ENCODE measurements at places on chromosomes 5 and 9.

GRCh38 chr9:98144631-98145030 lies 25.6 kb upstream of the TRIM14 start:
- no peak for DNase-seq

GRCh38 chr9:114416906-114417305 lies 29.1 kb upstream of the AKNA start:
- no peak for DNase-seq

DNA sequence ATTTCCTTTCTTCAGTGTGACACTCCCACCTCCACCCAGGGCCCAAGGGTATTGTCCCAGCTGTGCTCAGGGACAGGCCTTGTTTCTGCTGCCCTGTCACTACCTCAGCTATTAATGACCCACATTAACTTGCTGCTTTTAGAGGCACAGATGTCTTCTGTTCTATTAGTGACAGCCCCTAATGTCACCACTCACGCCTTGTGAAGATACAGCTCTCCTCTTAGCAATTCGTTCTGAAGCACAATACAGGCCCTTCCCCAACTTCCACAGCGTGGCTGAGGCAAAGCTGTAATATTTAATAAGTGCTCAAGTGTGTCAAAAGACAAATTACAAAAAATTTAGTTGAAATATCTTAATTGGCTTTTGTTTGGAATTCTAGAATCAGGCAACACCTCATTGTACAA lies 44.7 kb upstream of the HMGCS1 start:
- no peak for DNase-seq

DNA sequence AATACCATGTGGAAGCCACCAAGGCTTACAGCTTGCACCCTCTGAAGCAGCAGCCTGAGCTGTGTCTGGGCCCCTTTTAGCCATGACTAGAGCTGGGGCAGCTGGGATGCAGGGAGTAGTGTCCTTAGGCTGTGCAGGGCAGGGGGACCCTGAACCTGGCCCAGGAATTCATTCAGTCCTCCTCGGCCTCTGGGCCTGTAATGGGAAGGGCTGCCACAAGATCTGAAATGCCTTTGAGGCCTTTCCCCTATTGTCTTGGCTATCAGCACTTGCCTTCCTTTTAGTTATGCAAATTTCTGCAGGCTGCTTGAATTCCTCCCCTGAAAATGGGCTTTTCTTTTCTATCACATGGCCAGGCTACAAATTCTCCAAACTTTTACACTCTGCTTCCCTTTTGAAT lies 9.0 kb downstream of the GPR150 start:
- no peak for DNase-seq

GRCh38 chr5:15992918-15993317 lies 186.7 kb downstream of the MARCHF11 start:
- DNase-seq, result no peak

GRCh38 chr5:180172447-180173197 lies 36.4 kb downstream of the RASGEF1C start:
- DNase-seq, result no peak

DNA sequence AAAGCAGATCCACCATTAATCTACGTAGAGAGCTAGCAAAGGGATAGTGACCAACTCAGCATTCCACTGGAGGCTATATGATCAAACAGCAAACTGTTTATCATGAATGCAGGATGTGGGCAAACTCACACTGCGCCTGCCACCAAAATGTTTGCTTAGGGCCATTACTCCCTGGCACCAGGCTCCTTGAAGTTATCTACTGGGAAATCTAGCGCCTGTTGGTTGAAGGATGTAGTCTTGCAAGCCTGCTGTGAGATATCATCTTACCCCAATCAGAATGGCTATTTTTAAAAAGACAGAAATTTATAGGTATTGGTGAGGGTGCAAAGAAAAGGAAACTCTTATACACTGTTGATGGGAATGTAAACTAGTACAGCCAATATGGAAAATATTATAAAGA lies 332.5 kb upstream of the RPS23 start:
- no peak for DNase-seq

DNA sequence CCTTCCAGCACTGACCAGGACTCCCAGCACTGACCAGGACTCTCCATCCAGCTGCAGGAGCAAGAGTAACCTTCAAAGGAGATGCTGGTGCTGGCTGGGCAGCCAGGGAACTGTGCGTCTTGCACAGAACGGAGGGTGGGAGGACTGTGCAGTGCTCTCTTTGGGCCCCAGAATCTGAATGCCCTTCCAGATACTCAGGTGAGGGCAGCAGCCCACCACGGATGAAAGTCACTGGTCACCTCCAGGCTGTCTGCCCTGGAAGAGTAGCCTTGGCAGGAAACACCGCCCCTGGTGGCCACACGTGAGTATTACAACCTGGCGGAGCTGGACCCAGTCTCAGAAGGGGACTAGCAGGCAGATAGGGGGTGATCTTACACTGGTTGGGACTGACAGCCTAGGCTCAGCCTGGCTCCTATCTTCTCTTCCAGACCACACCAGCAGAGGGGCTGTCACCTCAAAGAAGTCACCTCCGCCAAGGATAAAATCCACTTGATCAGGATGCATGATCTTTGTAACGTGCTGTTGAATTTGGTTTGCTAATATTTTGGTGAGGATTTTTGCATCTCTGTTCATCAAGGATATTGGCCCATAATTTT lies 4.8 kb upstream of the SARDH start:
- peak; percentile 74 for DNase-seq

DNA sequence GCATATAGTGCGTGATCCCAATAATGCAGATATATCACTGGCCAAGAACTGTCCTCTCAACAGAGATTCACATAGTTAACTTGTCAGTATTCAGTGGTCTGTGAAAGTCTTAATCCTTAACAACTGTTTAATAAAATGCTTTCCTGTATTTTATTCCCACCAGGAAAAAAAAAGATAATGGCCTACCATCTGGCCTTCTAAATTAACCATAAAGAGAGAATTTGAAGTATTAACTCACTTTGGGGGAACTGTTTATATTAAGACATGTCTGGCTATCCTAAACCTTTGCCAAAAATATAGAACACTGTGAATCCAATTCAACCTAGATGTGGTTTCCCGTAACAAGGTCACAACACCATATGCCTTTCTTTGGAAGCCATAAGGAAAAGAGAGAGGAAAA lies 818 bp upstream of the FREM1 start:
- no peak for DNase-seq

GRCh38 chr5:371811-372555 lies 50.5 kb downstream of the AHRR start:
- no peak for DNase-seq

DNA sequence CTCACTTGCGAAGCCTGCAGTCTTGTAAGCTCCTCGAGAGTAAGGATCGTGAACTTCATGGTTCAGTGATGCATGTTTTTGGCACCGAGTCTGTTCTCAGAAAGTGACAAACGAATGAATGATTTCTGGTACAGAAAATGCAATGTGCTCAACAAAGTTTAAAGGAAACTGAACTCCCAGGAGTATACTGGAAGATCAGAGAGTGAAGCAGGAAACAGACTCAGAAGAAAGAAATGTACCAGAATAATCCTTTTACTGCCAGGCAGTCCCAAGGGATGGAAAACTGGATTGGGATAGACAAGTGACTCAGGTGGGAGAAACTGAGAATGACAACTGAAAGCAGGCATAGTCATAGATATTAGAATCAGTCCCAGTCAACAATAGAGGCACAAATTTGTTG lies 420.6 kb downstream of the CTNND2 start:
- DNase-seq, result no peak

DNA sequence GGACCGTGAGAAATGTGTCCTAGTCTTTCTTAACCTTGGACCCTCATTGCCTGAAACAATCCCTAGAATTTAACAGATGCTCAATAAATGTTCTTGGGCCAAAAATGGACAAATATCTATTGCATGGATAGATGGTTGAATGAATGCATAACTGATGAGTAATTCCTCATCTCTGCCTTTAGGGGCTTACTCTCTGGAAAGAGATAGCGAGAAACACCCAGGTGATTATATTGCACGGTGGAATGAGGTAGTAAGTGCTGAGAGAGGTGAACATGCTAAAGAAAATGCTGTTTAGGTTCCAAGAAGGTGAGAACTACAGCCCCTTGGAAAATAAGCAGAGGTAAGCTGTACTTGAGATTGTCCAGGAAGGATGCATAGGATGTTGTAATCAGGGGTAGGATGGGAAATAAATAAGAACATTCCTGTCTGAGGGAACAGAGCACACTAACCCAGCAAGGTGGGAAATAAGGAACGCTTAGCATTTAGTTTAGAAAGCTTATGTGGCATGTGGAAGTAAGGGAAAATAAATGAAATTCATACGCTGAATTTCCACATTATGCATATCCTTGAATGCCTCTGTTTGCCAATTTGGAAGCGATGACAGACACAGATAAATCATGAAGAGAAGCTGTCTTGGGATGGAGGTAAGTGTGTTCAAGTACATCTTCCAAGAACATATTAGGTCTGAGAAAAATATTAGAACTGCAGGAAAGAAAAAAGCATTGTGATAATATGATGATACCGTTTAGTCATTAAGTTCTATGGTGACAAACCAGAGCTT lies 426.6 kb downstream of the ARHGEF28 start:
- DNase-seq, result peak; percentile 55

- DNase-seq, result no peak
Observed at GRCh38 chr9:4397917-4398316, 92.4 kb upstream of the SLC1A1 start.

GRCh38 chr5:151885138-151885908 lies 39.3 kb downstream of the GLRA1 start:
- no peak for DNase-seq

DNA sequence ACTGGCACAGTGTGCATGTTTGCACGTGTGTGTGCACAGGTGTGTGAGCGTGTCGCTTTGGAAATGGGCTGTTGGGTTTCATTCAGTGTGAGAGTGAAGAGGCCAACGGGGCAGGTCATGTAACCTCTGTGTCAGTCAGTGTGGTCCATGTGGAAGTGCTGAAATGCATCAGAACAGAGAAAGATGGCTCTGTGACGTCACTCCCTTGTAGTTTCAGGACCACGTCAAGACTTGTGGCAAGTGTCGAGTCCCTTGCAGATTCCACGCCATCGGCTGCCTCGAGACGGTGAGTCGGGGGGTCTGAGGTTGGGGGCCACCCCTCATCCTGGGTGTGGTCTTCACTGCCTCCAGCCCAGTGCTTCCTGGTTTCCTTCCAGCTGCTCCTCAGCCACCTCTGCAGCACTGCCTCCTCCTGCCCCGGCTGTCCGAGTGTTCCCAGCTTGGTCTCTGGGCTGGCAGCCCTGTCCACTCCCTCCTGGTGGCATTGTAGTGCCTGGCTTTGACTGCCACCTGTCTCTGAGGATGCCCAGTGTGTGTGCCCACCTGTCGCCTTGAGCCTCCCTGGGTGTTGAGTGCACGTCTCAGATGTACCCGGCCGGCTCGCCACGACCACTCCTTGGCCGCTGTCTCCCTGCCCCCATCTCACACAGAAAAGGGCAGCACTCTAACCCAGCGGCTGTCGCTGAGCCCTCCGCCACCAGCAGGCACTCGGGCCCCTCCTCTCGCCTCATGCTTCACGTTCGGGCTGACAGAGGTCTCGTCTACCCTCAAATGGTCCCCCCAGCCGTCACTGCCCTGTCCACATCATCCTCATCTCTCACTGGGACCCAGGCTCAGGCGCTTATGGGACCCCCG lies 28.0 kb downstream of the FBXW5 start:
- no peak for DNase-seq

DNA sequence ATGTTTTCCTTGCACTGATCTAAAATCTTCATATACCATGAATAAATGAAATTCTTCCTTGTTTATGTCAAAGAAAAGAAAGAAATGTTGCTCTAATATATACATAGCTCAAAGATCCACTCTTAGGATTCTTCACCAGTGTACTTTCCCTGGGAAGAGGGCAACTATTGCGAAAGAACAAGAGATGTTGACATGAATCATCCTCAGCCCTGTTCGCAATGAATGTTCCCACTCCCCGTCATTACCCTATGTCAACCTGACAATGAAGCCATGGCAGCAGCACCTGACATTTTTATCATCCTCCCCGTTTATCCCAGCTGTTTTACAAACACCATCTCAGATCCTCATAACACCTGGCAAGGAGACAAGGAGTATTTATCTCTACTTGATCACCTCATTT lies 409.1 kb upstream of the GRIA1 start:
- DNase-seq, result no peak

GRCh38 chr5:172445866-172446265 lies 8.5 kb downstream of the SH3PXD2B start:
- no peak for DNase-seq

GRCh38 chr5:39005566-39006232 lies 68.5 kb downstream of the RICTOR start:
- DNase-seq, result no peak

Measured in muscle of arm (tissue), 14 donors.